ENCODE measurements at places on chromosomes 2 and 18. TPM values are rescaled to one million over a fixed set of nuclear protein-coding genes. Genes with fewer than 3 reads are reported as not detected.

DNA sequence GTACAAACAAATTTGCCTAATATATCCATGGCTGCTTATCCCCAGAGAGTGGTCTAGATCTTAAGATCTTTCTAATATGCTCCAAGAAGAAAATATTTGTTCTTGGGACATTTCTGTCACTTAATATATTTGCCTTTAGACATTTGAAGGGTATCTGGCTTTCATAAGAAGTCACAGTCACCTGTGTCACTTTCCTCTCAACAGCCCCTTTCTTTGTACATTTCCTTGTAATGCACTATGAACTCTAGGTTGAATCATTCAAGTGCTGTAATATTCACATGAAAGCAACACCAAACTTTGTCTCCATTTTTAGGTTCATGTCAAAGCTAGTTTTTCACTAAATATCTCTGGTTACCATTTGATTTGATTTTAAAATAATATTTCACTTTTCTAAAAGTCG lies 41.4 kb upstream of the NABP1 start:
- no peak for DNase-seq
- H3K27ac ChIP-seq = no peak overlapping the region
- H3K27me3 ChIP-seq = no peaks in the 10 kb centered on the region
- no peaks in the 10 kb centered on the region for H3K4me1 ChIP-seq
- no peak overlapping the region for H3K4me3 ChIP-seq

The SPP2 gene
- 0.22 TPM for total RNA-seq

DNA sequence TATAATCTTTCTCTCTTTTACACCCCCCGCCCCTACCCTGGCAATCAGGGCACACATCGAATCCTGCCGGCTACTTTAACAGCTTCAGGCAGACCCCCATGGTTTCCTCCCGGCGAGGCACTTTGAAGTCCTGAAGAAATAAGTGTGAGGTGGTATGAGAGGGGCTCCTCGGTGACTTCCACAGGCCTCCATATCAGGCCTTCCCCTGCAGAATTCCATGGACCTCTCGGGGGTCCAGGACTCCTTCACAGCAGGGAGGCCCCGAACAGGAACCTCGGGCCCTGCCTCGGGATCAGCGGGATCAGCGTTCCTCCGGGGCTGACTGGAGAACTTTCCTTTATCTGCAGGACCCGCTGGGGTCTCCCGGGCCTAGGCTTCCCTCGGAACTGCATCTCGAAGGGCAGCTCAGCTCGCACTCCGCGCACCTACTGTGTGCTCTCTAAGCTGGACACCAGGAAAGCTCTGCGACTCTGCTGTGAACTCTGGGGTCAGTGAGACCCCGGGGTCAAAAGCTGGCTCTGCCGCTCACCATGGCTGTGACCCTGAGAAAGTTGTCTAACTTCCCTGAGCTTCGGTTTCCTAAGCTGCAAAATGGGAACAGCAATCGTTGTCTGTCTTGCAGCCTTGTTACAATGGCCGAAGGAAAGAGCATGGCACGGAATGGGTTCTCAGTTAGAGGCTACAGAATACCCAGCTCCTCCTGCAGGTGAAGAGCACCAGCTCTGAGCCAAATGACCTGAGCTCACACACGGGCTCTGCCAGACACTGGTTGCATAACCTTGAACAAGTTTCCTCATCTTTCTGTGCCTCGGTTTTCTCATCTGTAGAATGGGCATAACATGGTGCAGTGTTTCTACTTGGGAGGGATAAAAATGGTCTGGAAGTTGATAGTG lies 97.4 kb upstream of the ID2 start:
- peaks cover 31% of the 10 kb centered on the region for H3K4me1 ChIP-seq
- peak overlapping the region; percentile 1 for H3K27ac ChIP-seq
- no peak overlapping the region for H3K4me3 ChIP-seq
- no peak for DNase-seq
- no peaks in the 10 kb centered on the region for H3K27me3 ChIP-seq

DNA sequence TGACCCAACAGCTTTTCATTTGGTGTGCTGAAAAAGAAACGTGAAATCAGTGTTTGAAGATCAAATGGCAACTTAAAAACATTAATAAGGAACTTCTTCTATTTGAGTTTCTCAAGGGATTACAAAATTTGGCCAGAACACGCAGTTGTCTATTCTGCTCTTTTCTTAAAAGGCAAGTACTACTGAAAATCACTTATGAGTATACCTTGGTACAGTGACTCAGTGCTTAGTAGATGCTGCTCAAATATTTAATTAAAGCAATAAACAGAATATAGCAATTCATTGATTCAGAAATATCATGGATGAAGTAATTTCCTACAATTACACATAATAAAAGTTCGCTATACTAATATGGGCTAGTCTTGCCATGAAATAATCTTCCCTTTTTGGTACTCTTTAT lies 38.2 kb upstream of the MCM6 start:
- no peak for DNase-seq
- H3K4me1 ChIP-seq = no peaks in the 10 kb centered on the region
- H3K4me3 ChIP-seq = no peak overlapping the region
- H3K27ac ChIP-seq = no peak overlapping the region
- H3K36me3 ChIP-seq = no peaks in the 10 kb centered on the region
- H3K27me3 ChIP-seq = no peaks in the 10 kb centered on the region

DNA sequence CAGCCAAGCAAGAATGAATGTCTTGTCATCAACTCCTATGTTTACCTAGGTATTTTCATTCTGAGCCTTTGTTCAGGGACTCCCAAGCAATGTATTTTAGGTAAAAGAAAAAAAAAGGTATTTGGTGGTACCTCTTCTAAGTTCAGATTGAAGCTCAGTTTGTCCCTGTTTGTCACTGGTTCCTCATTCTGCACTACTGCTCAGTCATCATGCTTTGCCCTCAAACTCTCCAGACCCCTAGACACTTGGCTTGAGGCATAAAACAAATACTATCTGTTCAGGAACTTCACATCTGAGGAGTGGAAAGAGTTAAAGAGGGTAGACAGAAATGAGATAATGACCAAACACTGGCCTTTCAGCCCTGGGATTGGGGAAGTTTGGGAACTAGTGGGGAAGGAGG lies 163.6 kb upstream of the HNRNPA3 start:
- H3K4me1 ChIP-seq = no peaks in the 10 kb centered on the region
- H3K27ac ChIP-seq = no peak overlapping the region
- DNase-seq = no peak
- no peaks in the 10 kb centered on the region for H3K27me3 ChIP-seq

The GREB1L gene
- total RNA-seq = 13.8 TPM

DNA sequence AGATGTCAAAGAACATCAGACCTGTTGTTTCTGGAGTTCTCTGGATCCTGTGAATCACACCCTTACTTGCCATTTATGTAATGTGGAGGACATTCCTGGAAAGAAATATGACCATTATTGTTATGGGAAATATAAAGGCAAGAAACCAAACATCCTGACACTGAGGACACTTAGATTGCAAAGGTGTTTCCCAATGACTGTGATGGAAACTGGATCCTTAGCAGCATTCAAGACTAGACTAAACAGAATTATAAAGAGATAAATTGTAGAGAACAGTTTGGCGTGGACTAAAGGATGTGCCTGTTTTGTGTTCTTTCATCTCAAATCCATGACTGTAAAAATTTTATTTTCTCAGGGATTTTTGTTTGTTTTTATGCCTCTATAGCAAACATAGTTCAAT lies 347.7 kb upstream of the SLC14A2 start:
- no peak overlapping the region for H3K4me3 ChIP-seq
- no peaks in the 10 kb centered on the region for H3K27me3 ChIP-seq

- no peak overlapping the region for H3K4me3 ChIP-seq
- H3K4me1 ChIP-seq = no peaks in the 10 kb centered on the region
- no peaks in the 10 kb centered on the region for H3K27me3 ChIP-seq
These were observed 23.0 kb downstream of the STK25 start for GRCh38 chr2:241485172-241485911.

DNA sequence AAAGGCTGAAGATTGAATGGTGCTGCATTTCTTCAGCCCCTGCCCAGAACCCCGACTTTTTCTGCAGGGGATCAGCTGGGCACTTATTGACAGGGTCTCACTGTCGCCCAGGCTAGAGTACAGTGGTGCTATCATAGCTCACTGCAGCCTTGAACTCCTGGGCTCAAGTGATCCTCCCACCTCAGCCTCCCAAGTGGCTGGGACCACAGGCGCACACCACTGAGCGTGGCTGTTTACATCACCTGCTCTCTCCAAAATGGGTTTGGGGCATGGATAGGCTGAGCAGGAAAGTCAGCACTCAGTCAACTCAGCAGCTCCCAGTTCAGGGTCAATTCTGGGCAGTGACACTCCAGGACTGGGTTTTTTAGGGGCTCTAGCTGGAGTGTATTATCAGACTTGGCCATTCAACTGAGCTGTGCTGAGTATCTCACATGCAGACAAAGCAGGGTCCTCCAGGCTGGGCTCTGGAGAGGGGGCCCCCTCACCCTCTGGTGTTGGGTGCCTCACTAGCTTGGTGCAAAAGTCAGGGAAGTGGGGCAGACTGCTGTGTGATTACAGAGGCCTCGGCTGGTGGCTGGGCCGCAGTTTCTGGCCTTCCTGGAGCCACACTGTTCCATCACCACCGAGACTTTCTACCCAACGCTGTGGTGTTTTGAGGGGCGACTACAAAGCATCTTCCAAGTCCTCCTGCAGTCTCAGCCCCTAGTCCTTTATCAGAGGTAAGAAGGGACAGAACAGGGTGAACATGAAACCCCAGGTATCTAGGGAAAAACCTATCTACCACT lies 4.5 kb downstream of the ABHD1 start:
- peaks cover 23% of the 10 kb centered on the region for H3K4me1 ChIP-seq
- no peak overlapping the region for H3K27ac ChIP-seq
- DNase-seq = no peak
- H3K36me3 ChIP-seq = peaks cover 45% of the 10 kb centered on the region

- H3K4me1 ChIP-seq = no peaks in the 10 kb centered on the region
- DNase-seq = no peak
- no peak overlapping the region for H3K27ac ChIP-seq
- no peaks in the 10 kb centered on the region for H3K36me3 ChIP-seq
- no peaks in the 10 kb centered on the region for H3K27me3 ChIP-seq
- H3K4me3 ChIP-seq = no peak overlapping the region
These were observed 15.9 kb upstream of the CRIM1 start for GRCh38 chr2:36339607-36340218.

DNA sequence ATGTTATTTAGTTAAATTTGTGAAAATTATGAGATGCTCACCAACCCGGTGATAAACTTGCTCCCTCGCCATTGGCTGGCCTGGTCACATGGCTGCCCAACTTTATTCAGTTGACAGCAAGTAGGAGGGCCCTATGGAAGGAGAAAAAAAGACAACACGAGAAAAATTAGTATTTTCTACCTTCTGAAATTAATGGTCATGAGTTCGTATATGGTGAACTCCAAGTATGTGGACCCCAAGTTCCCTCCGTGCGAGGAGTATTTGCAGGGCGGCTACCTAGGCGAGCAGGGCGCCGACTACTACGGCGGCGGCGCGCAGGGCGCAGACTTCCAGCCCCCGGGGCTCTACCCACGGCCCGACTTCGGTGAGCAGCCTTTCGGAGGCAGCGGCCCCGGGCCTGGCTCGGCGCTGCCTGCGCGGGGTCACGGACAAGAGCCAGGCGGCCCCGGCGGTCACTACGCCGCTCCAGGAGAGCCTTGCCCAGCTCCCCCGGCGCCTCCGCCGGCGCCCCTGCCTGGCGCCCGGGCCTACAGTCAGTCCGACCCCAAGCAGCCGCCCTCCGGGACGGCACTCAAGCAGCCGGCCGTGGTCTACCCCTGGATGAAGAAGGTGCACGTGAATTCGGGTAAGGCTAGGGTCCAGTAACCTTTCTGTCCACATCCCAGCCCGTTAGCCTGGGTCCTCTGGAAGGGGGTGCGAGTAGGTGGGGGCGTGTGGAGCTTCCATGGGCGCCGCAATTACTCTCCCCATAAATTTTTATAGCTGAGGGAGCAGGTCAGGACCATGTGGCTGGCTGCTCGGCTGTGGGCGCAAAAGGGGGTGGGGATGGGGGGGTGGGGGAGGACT lies at the start of gene HOXD4:
TSS of gene HOXD4 (plus strand) at position 109 of the 846 bp plus-strand sequence. CDS start at position 193, 84 bp downstream.
- peak within 1 kb of the TSS; percentile 33 for H3K27ac ChIP-seq
- peak within 1 kb of the TSS; percentile 17 for H3K4me3 ChIP-seq

DNA sequence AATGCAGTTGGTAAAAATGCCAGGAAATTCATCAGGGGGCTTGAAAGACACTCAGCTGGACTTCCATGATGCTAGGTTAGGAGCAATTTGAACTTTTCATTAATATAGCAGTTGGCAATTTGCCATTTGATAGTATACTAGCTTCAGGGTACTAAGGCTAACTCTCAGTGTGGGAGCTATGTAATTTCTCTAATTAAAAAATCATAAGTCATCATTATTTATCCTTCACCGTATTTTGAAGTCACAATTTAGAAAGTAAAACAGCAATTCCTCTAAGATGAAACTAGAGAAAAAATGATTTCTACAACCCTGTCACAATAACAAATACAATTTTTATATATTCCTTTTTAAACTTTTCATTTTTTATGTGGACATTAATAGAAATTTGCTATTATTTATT lies 190.8 kb downstream of the GPD2 start:
- no peak for DNase-seq
- no peak overlapping the region for H3K4me3 ChIP-seq
- H3K36me3 ChIP-seq = no peaks in the 10 kb centered on the region
- no peaks in the 10 kb centered on the region for H3K4me1 ChIP-seq
- H3K27me3 ChIP-seq = no peaks in the 10 kb centered on the region

GRCh38 chr2:6368281-6368680 lies 497.4 kb downstream of the CMPK2 start:
- H3K27ac ChIP-seq = no peak overlapping the region
- DNase-seq = no peak
- H3K36me3 ChIP-seq = no peaks in the 10 kb centered on the region
- no peaks in the 10 kb centered on the region for H3K27me3 ChIP-seq
- no peak overlapping the region for H3K4me3 ChIP-seq

DNA sequence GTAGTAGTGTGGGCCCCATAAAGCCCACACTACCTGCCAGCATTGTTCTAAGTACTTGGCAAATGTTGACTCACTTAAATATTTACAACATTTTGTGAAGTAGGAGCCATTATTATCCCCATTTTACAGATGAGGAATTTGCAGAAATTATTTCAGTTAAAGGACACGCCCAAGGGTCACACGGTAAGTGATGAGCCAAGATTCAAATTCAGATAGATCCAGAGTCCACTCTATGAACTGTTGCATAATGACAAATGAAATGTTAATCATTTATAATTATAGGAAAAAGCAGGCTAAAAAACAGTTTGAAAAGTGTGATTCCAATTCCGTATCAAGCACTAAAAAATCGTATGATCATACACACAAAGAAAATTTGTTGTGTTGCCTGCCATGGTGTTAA lies 108.4 kb downstream of the MDH1 start:
- H3K4me1 ChIP-seq = no peaks in the 10 kb centered on the region
- H3K27me3 ChIP-seq = no peaks in the 10 kb centered on the region
- no peaks in the 10 kb centered on the region for H3K36me3 ChIP-seq
- H3K4me3 ChIP-seq = no peak overlapping the region
- H3K27ac ChIP-seq = no peak overlapping the region

The C2orf92 gene
- 13.7 TPM for total RNA-seq

The KLHL30 gene
- total RNA-seq = 0.28 TPM

DNA sequence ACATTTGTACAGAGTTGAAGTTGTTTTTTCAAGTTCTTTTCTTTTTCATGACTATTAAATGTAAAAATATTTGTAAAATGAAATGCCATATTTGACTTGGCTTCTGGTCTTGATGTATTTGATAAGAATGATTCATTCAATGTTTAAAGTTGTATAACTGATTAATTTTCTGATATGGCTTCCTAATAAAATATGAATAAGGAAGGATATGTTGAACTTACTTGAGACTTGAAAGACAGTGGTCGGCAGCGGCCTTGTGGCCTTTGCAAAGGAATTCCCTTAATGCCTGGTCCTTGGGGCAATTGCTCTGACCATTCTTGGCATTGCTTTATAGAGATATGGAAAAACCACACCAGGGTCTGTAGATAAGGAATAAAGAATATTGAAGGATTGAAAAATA lies 25.9 kb upstream of the TMEM87B start:
- peaks cover 8% of the 10 kb centered on the region for H3K36me3 ChIP-seq
- H3K27me3 ChIP-seq = no peaks in the 10 kb centered on the region
- H3K27ac ChIP-seq = no peak overlapping the region
- peaks cover 11% of the 10 kb centered on the region for H3K4me1 ChIP-seq

The C2orf68 gene
- total RNA-seq = 40.4 TPM
